ENCODE measurements at places on chromosomes 4 and X.
A peak's percentile ranks its signal among the peaks of the same experiment; 100 is the strongest.

DNA sequence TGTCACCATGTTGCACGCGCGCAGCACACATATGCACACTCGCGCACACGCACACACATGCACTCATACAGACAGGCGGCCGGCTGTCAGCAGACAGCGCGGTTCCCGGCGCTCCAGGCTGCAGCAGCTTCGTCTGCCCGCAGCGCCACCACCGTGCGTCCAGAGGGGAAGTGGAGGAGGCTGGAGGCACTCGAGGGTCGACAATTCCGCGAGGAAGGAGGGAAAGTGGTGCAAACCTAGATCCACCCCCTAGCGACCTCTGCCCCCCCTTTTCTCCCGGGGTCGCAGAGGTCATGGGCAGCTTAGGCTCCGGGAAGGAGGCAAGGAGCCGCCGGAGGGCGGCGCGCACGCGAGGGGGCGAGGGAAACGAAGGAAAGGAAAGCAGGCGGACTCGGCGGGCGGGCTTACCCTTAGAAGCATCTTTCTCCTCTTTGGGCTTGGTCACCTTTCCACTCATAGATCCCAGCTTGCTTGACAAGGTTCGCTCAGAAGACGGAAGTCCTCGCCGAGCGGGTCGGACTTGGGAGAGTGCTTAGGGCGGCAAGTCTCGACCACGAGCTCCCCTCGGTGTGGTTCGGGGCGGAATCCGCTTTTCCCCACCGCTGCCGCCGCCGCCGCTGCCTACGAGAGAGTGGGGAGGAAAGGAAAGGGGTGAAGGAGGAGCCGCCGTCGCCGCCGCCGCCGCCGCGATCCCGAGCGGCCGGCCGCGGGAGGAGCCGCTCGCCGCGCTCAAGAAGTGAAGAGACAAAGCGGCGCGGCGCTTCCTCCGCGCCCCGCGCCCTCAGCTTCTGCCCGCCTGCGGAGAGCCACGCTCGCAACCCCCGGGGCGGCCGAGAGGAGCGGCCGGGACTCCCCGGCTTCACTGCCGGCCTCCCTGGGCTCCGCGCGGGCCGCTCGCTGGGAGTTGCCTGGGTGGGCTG is 326.6 kb upstream of the F9 start:
- no peak for DNase-seq

DNA sequence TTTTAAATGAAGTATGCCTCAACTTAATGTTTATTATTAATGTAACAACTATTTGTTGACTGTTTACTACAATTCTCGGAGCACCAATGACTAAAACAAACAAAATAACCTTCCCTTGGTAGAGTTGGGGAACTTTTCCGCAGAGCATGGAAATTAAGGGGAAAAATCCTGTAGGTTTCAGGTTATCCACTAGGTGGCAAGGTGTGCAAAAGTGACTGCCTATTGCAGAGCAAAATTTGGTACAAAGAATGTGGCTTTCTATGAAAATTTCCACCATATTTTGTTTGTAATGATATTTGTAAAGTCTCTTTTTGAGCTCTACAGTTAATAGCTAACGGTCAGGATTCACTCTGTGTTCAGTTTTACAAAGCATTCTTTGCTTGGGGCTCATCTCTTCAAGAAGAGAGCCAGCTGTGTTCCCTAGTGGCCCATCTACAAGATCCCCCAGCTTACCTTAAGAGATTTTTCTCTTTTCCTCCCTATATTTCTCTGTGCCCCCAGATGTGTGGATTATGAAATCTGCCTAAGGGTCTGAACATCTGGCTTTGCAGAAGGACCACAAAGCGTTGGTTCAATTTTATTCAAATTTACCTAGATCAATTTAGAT is 61.1 kb downstream of the FBXO8 start:
- DNase-seq, result no peak

DNA sequence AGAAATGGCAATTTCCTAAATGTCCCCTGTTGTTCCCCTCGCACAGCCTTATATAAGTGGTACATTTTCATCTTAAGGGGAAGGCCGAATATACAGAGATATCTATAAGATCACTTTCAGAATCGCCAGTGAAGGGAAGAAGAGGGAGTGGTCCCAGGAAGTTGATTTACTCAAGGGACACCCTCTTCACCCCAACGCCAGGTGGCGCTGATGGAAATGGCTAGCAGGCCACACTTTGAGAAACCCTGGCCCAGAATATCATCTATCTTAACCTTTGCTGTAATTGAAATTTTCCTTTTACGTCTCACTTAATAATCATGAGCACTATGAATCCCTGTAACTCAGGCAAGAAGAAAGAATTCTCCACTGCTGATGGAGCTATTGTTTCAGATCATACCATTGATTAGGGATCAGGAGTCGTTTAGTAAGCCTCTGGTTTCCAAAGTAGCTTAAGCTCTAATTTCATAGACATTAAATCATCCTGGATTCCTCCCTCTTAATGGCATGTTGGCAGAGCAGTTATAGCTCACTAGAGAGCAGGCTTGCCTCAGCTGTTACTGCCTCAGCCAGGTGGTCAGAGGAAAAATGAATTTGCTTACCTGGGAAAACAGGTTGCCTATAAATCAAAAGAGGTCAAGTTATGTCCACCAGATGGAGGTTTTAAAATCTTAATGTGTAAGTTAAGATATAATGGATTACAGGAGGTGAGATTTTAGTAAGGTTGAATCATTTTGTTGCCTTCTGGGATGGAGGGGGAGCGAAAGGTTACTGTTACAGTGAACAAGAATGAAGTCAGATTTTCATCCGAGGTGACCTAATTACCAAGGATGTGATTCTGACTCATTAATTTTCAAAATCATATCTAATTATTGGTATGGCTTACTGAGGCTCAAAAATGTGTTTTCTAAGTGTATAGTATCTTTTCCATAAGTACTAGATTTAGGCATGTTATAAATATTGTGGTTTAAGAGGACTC is 941.2 kb upstream of the TENM3 start:
- peak; percentile 73 for DNase-seq

DNA sequence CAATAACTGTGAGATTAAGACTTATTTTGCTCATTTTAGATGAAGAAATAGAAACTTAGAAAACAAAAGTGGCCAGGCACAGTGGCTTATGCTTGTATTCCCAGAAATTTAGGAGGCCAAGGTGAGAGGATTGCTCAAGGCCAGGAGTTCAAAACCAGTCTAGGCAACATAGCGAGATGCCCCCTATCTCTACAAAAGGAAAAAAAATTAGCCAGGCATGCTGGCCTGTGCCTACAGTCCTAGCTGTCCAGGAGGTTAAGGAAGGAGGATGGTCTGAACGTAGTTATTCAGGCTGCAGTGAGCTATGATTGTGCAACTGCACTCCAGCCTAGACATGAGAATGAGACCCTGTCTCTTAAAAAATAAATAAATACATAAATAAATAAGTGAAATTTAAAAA is 28.0 kb downstream of the APELA start:
- DNase-seq, result no peak

DNA sequence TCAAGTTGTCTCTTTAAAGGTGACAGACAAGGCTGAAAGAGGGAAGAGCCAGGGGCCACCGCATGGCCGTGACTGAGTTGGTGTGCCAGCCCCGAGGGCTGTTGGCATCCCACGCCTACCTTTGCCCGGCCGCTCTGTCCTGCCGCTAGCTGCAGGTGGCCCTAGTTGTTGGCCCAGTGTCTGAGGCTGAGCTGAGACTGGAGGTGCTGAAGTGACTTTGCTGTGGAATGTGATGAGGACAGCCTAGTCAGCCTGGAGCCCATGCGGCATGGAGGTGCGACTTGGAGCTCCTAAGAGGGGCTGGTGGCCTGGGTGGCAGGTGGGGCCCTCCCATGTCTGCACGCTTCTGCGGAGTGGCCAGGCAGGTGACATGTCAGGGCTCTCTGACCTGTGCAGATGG is 6.6 kb downstream of the TADA2B start:
- no peak for DNase-seq

DNA sequence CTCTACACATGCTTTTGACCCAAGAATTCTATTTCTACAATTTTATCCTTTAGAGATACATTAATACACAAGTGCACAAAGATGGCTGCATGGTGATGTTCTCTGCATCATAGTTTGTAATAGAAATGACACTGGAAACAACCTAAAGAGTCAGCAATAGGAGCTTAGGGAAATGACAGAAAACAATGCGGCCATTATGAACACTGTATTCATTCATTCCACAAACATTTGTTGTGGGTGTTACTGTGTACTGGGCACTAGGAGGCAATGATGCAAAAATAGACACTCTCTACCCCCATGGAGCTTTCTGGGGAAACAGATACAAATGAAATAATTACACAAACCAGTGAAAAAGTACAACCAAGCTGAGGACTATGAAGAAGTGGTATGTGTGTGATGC is 32.0 kb downstream of the IDS start:
- DNase-seq, result no peak

DNA sequence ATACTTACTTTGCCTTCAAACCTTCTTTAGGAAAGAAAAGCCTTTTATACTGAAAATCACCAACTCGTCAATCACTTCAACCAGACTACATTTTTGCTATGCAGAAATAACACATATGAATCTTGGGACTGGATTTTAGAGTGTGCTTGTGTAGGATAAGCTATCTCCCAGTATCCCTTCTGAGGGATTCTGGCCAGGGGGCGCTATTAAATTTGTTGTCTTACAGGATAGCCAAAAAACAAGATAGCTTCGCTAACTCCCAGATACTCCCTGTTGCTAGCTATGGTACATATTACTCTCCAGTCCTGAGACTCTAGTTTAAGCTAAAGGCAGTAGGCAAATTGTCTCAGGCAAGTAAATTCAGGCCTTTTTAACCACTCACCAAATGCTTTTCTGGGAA is 167.2 kb downstream of the LHFPL1 start:
- DNase-seq, result no peak

DNA sequence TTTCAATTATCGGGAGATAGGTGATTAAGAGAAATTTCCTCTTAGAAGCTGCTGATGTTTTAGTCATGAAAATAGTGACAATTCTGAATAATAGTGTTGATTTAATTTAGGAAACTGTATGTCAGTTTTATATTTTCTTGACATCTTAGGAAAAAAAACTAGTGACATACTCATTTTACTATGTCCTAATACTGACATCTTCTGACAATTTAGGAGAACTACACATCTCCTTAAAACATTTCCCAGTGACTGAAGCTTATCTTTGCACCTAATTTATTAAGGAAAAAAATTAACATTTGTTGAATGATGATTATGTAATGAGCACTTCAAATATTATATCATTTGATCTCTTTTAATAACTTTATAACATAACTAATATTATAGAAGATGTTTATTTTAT is 42.0 kb upstream of the RBMXL3 start:
- DNase-seq, result no peak

DNA sequence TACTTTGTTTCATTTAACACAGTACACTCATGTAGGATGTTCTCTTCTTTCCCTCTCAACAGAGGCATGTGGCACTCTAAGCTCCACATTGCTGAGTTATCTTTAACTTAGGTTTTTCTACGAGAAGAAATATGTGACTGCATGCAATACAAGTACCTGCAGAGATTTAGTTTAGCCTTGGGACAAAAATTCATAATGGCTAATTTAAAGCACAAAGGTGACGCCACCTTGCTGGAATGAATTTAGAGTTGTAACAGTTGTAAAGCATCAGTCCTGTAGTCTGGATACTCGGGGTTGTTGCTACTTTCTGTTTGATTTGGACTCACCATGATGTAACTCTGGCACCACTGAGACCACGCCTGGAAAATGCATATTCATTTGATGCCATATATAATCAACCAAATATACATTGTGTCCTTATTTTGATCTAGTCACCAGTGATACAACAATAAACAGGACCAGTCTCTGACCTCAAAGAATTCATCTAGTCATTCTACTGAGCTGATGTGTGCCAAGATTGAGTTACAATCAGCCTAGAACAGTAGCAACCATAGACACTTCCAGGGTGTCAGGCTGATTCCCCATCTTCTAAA is 451.0 kb upstream of the ZFP42 start:
- DNase-seq, result no peak

DNA sequence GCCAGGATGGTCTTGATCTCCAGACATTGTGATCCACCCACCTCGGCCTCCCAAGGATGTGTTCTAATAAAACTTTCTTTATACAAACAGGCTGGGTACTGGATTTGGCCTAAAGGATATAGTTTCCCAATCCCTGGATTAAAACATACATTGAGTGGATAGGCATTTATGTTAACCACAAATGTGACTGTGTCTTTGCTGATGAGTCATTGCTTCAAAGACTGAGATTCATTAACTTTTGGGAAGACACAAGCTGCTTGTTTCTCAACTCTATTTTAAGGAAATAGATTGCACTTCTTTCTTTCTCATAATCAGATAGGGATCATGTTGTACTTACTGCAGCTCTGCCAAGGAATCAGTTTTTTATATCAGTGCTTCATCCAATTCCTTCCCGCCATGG is 131.3 kb upstream of the AGA start:
- DNase-seq, result no peak

GRCh38 chrX:132480581-132481203 is 8.1 kb downstream of the MBNL3 start:
- DNase-seq, result peak; percentile 68

GRCh38 chr4:85393201-85393600 is 81.7 kb upstream of the ARHGAP24 start:
- no peak for DNase-seq

DNA sequence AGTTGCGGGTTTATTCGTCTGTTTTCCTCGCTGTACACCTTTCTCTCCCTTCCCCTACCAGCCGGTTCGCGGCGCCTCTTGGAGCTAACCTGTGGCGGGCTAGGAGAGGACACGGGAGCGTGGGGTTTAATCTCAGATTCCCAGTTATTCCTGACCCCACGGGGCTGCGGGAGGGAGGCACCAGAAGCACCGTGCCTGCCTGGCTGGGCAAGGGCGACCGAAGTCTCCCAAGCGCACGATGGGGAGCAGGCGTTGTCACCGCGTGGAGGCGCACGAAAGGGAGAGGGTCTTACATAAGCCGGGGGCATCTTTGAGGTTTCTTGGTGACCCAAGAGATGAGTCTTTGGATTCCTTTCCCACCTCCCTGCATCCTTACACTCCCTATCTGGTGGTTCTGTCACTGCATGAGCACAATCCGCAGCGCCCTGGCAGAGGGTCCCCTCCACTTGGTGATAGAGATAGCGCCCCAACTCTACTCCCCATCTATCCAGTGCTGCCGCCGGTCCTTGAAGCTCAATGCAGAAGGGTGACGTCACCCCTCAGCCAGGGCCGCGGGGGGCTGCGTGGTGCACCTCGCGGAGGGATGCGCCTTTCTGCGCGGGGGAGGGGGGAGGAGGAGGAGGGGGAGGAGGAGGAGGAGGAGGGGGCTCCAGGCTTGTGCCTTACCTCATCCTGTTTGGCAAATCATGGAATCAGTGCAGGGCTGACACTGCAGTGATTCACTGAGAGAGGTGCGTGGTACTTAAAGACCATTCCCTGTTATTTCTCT is 793 bp downstream of the TSPAN7 start:
- peak; percentile 9 for DNase-seq

GRCh38 chr4:38805530-38806145 is 1.0 kb upstream of the TLR1 start:
- DNase-seq, result no peak

DNA sequence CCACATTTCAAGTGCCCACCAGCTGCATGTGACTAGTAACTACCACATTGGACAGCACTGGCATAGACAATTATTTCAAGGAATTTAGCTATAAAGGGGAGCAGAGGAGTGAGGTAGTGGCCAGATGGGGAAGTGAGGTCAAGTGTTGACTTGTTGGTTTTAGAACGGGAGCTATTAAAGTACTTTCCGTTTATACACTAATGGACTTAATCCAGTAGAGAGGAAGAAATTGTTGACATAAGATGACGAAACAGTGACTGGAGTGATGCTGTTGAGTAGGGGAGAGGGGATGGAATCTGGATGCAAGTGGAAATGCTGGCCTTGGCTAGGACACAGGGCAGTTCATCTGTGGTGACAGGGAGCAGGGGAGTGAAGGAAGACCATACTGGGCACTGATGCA is 154.4 kb downstream of the AMMECR1 start:
- no peak for DNase-seq
